Astrocyte (in vitro differentiated cells and primary cell): ENCODE measurements at places on chromosomes 7 and 10. TPM values are rescaled to one million over a fixed set of nuclear protein-coding genes. Genes with fewer than 3 reads are reported as not detected.

DNA sequence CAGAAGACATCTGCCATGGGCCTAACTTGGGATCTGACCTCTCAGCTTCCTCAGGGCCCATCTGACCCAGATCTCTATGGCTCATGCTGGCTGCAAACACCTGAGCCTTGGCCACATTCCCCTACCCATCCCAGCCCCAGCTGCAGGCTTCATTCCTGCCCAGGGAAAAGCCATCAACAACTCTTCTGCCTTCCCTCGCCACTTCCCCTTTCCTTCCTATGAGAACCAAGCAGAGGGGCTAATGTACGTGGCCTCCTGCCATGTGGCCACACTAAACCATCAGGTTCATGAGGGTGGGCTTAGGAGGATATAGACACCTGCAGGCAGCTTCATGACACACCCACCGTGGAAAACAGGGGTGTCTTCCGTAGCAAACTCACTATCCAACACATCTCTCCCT, 312.2 kb downstream of the GALNT17 start:
- no peak for DNase-seq

DNA sequence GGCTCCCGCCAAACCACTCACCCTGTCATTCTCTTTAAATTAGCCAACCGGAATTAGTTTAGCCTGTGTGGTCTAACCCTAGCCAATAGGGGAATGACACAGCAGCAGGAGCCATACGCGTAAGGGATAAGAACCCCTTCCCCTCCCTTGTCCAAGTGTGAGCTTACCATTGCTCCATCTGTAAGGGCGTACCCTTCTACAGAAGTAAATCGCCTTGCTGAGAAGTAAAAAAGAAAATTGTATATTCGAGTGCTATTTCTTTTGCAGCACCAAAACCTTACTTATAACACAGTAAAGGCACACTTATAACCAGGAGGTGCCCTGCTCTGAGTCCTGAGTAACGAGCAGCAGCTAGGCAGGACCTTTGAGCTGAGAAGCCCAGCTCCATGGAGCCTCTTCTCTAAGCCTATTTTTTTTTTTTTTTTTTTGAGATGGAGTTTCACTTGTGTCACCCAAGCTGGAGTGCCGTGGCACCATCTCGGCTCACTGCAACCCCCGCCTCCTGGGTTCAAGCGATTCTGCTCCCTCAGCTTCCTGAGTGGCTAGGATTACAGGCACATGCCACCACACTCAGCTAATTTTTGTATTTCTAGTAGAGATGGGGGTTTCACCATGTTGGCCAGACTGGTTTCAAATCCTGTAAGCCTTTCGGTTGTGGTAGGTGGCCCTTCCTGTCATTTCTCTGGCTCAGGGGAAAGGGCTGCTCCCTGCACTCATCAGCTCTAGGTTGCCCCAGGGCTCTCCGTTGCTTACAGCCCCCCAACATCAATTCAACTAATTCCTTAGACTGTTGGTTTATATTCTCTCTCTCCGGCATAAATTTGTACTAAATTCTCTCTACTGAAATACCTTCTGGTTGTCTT, 73.3 kb downstream of the NSUN6 start:
- no peak for DNase-seq

Gene AKR1C4
- not detected in 2 replicates for total RNA-seq

DNA sequence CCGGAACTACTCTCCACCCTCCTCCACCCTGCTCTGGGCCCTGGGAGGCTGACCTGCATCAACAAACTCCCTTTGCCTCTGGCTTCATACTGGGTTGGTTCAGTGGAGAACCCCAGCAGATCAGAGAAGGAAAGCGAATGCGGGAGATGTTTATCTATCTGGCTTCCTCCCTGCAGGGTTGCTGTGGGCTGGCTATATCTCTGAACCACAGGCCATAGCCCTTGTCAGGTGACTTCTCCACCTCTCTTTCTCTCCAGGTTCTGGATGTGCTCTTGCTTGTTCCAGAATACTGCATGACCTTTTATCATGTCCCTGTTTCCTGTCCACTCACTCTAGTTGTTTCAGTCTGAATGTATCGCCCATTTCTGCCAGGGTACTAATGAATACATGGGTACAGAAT, 51.7 kb upstream of the IFRD1 start:
- DNase-seq, result no peak

- DNase-seq, result no peak
These were observed 9.2 kb upstream of the CSTF2T start for GRCh38 chr10:51708609-51709008.

DNA sequence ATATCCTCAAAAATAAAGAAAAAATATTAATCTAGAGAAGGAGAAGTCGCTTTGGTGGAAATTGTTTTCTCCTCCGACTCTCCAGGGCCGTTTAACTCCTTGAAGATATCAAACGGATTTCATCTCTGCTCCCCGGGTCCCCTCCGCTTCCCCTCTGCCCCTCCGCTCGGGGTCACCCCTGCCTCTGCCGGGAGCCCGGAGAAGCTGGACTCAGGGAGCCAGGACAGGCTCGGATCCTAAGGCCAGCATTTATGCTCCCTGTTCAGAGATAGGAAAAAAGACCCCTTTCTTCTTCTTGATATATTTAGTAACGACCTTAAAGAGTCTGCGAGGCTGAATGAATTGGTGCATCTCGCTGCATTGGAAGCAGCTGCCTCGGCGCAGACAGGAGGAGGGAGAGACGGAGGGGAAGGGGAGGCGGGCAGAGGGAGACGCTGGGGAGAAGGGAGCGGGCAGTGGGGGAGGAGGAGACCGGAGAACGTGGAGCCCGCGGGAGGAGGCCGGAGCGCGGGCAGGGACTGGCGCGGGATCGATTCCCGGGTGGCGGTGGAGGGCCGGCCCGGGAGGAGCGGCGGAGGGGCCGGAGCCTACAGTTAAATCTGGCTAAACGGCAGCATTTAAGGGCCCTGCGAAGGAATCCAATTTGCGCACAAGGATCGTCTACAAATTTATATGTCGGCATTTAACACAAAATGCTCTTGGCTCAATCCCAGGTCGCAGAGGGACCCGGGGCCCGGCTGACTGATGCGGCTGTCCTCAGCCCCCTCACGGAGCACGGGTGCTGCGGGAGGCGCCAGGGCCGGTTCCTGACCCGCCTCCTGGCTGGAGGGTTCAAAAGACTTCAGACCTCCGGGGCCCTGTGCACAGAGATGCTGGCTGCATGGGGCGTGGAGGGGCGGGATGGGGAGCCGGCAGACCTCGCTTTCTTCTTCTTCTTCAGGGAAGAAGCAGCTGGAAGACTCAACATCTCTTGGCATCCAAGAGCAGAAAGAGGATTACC, 55.6 kb downstream of the CRTAC1 start:
- DNase-seq, result no peak

Gene CHCHD2
- total RNA-seq, result not detected in 2 replicates

DNA sequence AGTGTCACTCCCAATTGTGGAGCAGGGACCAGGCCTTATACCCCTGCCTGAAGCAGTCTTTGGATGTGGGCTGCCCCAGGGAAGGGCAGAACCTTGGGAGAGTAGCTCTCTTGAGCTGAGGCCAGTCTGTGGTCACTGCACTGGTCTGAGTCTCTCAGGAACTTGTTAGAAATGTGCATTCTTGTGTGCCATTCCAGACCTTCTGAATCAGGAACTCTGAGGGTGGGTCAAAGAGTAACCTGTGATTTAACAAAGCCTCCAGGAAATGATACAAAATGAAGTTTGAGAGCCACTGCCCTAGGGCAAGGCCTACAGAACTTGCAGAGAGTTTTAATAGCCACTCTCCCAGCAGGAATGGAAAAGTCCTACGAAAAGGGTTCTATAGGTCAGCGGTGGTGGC, 68.1 kb downstream of the LYZL1 start:
- DNase-seq, result peak; percentile 56

GRCh38 chr7:85736085-85736484, 549.2 kb upstream of the SEMA3D start:
- no peak for DNase-seq

- DNase-seq, result no peak
These were observed 276.3 kb downstream of the ADARB2 start for GRCh38 chr10:1461016-1461415.

GRCh38 chr10:114662646-114663217, 4.7 kb upstream of the ABLIM1 start:
- no peak for DNase-seq

GRCh38 chr7:157397731-157398691, 61.2 kb downstream of the DNAJB6 start:
- peak; percentile 64 for DNase-seq

GRCh38 chr7:37040330-37040729, 316.0 kb upstream of the AOAH start:
- DNase-seq, result no peak

Gene SNX13
- total RNA-seq, result 32.9 and 39.7 TPM in 2 replicates

GRCh38 chr10:123166618-123167017, 12.4 kb downstream of the BUB3 start:
- no peak for DNase-seq

GRCh38 chr7:46524350-46524749, 603.3 kb upstream of the IGFBP3 start:
- DNase-seq, result no peak

GRCh38 chr10:13969118-13969791, 361.5 kb downstream of the FRMD4A start:
- DNase-seq, result no peak

DNA sequence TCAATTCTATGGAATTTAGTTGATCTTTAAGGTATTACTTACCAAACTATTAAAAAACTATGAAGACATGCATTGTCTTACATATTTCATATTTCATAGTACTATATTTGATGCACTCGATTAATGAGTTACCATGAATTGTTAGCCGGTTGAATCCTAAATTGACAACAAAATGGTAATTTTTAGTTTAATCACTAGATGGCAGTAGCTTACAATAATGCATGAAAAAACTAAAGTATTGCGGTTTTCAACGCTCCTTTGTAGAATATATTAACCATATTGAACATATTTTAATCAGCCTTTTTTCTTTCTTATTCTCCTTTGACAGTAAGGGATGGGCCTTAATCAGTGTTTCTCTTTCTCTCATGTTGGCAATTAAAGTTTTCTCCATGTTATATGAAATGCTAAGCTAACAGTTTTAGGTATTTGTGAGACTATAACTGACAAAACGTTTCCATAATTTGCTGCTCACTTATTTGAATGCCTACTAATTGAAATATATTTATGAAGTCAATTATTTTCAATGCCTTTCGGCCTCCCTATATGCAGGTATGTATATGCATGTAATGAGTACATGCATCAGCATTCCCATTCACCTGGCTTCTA, 48.5 kb upstream of the ARL4A start:
- DNase-seq, result peak; percentile 25

DNA sequence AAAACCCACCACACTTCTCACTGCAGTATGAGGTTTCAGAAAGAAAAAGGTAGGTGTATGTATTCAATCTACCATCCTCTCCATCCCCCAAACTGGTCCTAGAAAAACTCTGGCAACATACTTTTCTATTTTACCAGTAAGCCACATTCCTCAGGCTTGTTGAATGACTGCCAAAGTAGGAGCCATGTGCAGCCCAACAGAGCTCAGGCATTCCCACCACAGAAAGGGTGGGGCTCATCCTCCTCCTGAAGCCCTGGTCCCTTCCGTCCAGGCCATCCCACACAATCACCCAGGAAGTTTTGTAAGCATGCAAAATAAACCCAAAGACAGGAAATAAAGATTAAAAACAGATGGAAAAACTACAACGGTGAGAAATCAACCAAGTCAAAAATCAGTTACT, 57.2 kb downstream of the MAD1L1 start:
- DNase-seq, result peak; percentile 98

Gene EVX1
- not detected in 2 replicates for total RNA-seq

DNA sequence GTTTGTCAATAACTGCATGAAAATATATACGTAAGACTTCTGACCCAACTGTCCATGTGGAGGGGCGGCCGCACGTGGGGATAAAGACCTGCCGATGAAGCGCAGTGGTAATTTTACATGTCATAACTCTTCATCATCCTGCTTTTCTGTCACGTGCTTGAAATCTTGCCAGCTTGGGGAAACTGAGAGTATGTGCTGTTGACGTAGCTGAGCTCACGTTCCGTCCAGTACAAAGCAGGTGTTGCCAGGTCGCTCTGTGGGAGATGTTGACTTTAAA, 105.1 kb downstream of the INPP5A start:
- DNase-seq, result no peak

Gene EN2
- not detected in 2 replicates for total RNA-seq

GRCh38 chr10:6348096-6348874, 145.6 kb downstream of the PFKFB3 start:
- DNase-seq, result peak; percentile 59

Gene PDZD8
- total RNA-seq, result 29.2 and 31.3 TPM in 2 replicates

DNA sequence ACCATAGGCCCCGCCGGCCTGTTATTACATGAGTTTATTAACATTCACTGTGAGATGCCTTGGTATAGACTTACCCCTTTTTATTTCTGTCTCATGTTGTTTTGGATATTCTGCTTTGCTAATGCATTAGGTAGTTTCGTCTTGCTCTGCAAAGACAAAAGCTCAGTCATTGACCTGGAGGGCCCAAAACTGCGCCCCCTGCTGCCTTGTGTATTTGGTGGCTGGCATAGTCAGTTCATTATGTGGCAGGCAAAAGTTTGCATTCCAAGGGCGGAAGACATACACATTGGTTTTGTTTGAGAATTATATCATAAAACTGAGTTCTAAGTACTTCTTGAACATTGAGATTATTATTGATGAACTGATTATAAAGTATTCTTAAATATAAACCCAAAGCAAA, 372.5 kb downstream of the SDK1 start:
- no peak for DNase-seq

DNA sequence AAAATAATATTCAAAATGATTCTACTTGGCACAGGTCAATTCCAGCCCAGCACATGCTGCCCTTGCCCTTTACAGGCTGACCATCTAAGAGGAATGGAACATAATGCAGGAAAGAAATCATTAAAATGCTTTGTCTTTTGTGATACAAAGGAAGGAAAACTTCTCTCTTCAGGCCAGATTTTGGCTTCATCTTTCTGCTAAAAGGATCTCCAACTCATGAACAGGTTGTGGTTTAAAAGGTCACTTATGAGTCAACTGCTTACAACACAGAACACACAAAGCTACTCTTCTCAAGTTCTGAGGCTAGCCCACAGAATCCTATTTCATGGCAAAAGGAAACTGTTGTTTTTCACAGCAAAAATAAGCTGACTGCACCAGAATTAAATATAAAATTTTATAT, 197.1 kb downstream of the DOCK4 start:
- DNase-seq, result peak; percentile 74

GRCh38 chr7:142874837-142875236, 10.7 kb downstream of the TRPV6 start:
- no peak for DNase-seq

DNA sequence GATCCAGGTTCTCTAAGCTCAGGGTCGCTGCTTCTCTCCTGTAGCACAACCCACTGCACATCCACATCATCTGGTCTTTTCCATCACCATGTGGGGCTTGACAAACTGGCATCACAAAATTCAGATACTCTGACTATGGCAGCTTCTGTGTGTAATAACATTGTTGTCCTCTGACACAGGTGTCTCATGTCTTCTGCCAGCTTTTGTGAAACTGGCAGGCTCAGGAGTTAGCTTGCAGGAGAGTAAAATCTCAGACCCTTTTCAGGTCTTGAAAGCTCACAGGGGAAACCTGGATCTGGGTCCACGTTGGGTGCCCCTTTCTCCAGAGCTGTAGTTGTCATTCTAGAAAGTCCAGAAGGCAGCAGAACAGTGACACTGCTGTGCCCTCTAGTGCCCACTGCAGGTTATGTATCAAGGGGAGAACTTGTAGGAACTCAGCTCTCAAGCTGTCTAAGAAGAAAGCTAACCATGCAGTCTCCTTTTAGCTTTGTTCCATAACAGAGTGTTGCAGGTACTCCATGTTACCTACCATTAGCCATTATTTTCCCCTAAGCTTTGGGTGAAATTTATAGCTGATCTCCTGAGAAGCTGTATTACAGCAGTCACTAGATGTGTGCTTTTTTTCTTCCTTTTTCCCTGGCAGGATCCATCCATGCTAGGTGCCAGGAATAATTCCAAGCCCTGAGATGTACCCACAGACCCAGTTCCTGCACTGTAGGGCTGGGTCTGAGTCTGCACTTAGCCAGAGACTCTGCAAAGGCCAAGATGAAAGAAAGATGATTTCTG, 102.7 kb downstream of the ZNF248 start:
- no peak for DNase-seq
